NCI-H1105 treated with DMSO at 0.1 percent for 48 hours (cell line): ENCODE measurements at places on chromosomes 13 and 19.

GRCh38 chr13:21615427-21615826, 11.5 kb upstream of the MICU2 start:
- DNase-seq: no peak

GRCh38 chr19:2332341-2333026, 4.0 kb downstream of the SPPL2B start:
- peak; percentile 83 for DNase-seq

- DNase-seq: no peak
These were observed 713.7 kb downstream of the SLITRK1 start for GRCh38 chr13:83168590-83168989.

DNA sequence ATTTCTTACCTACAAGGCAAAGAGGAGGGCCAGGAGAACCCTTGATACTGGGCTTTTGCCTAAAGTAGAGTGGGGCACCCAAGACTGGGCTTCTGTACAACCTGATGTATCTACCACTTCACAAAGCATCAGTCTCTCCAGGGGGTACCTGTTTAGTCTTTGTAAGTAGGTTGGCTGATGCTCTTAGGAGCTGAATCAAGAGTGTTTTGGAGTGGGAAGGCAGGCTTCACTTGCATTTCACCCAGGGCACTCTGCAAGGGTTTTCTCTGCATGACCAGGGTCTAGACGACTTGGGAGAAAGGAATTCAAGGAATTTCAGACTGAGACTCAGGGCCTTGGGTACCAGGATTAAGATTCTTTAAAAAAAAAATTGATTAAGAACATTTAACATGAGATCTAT, 361.5 kb downstream of the RFC3 start:
- DNase-seq: no peak

DNA sequence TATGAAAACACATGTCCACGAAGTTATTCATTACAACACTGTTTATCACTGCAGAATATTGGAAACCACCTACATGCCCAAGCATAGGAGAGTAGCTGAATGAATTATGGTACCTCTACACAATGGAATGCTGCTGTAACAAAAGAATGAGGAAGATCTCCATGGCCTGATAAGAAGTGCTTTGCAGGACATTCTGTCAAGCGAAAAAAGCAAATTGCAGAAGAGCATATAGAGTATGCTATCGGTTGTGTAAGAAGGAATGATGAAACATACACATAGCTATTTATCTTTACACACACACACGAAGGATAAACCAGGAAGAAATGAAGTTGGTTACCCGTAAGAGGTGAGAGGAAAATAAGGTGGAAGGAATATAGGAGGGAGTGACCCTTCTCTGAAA, 37.5 kb upstream of the CEACAM20 start:
- DNase-seq: no peak

DNA sequence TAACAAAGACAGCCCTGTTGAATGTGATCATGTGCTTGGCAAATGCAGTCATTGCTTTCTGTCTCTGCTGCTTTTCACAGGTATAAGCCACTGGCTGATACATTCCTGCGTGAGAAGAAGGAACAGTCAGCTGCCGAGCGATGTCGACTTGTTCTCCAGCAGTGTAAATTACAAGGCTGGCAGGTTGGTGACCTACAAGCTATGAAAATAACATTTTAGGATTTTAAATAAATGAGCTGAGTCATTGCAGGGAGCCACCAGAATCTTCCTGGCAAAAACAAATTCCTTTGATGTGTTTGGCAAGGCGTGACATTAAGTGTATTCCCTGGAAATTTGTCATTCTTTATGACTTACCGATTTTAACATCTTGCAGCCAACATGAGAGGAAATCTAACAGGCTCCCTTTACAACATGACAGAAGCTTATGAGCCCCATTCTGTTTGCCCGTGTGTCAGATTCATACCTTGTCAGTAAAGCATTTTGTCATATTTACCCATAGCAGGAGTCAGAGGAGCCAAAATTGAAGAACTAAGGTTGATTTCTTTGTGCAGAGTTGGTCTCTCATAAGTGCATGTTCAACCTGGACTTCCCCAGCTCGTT, 471.4 kb downstream of the MYO16 start:
- no peak for DNase-seq

DNA sequence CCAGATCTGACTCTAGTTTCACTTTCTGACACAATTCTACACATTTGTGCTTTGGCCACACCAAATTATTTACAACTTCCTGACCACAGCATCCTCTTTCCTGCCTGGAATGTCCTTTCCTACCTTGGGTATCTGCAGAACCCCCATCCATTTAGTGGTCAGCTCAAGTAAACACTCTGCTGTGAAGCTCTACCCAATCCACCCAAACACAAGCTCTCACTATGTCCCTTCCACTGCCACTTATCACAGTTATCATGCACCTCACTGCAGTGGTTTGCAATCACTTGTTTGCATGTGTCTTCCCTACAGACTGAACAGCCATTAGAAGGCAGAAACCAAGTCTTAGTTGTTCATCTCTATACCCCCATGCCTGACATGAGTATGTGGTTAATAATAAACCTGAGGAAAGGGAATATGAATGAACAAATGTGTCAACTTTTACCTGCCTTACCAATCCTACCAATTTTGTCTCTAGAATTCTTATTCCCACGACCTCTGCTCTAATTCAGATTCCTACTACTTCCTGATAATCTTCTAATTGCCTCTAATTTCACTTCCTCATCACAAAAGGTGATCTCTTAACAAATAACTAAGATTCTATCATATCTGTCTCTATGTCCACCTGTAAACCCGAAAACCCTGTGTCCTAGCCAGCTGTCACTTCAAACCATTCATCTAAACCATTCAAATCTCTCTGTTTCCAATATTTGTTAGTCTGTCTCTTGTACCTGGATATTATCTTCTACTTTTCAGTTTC, 25.1 kb downstream of the LNX2 start:
- DNase-seq: no peak

DNA sequence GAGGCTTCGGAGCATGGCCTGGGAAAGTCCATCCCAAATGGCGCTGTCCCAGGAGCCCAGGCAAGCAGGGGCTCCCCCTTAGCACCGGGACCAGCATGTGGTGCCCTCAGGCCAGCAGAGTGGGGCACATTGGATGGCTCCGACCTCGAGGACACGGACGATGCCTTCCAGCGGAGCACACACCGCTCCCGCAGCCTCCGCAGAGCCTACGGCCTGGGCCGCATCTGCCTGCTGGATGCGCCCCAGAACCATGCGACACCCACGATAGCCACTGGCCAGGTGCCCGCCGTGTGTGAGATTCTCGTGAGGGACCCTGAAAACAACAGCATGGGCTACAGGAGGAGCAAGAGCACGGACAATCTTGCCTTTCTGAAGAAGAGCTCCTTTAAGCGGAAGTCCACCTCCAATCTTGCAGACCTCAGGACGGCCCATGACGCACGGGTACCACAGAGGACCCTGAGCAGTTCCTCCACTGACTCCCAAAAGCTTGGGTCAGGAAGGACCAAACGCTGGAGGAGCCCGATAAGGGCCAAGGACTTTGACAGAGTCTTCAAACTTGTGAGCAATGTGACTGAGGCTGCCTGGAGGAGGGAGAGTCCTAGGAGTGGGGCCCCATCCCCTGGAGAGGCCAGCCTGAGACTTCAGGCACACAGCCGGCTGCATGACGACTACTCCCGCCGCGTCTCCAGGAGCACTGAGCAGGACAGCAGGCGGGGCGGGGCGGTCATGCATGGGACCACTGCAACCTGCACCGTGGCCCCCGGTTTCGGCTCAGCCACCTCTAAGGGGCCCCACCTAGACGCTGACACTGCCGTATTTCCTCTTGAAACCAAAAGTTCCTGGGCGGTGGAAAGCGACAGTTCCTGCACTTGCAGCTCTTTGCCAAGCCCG, 63.1 kb downstream of the SPATA13 start:
- DNase-seq: no peak

GRCh38 chr13:73140801-73141200, 82.0 kb downstream of the KLF5 start:
- DNase-seq: no peak

DNA sequence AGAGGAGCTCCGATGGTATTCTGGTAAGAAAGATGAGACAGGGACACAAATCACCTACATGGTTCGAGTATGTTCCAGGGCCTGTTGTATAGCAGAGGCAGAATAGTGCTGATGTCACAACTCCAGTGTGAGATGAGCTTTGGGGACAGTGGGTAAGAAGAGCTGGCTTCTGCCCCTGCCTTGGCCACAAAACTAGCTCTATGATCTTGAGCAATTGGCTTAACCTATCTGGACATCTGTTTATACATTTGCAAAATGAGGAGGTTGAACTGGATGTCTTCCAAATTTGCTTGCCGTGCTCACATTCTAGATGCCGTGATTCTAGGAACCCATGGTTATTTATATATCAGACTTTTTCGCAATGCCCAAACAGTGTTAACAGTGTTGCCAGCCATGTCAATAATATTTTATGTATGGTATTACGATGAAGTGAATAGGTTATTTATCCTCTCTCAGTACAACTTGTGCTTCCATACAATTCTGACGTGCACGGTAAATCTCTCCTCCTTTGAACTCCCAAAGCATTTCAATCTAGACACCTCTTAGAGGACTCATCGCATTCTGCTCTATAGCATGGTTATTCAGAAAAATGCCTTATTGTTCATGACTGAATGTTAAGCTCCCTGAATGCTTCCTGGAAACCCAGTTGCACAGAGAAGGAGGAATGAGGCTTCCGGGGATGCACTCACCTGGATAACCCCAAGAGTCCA, 316.0 kb downstream of the FOXO1 start:
- no peak for DNase-seq

- no peak for DNase-seq
These were observed 145.9 kb downstream of the OLFM4 start for GRCh38 chr13:53174545-53174944.

DNA sequence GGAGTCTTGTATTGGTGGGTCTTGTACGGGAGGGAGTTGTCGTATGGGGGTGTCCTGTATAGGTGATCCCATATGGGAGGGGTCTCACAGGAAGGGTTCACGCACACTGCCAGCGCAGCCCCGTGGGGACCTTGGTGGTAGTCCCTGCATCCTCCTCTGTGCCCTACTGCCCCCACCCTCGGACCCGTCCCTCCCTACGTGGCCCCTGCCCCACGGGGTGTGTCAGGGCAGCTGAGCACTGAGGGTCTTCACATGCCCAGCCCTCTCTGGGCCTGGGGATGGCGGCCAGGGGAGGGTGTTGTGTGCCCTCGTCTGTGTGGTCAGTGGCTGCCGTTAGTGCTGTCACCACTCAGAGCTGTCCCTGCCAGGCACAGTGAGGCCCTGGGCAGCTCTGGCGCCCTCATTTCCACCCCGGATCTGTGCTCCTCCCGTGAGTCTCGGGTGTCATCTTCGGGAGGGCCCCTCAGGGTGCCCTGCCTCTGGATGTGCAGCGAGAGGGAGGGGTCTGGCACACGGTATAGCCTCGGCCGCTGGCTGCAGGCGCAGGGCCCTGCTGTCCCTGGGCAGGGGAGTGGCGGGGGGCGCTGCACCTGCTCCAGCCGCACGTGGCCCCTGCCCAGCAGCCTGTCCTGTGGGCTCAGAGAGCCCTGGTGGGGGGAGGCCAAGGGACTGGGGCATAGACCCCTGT, 16.0 kb upstream of the GNA15 start:
- no peak for DNase-seq

GRCh38 chr13:80083853-80084676, 256.9 kb downstream of the SPRY2 start:
- peak; percentile 68 for DNase-seq

DNA sequence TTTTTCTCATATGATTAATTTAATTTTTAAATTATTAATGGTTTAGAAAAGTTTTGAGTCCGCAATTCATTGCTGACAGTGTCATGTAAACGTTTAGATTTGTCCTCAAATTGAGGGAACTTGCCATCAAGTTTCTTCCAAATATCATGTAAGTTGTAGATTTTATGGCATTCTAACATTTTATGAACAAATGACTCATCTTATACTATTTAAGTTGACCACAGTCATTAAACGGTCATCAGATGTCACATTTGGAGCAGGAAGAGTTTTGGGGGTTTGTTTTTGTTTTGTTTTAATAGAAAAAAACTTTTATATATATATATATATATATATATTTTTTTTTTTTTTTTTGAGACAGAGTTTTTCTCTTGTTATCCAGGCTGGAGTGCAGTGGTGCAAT, 4.3 kb downstream of the ZNF114 start:
- no peak for DNase-seq

- no peak for DNase-seq
These were observed 109.8 kb downstream of the KL start for GRCh38 chr13:33125821-33126570.

- no peak for DNase-seq
These were observed 60.2 kb downstream of the ZNF823 start for GRCh38 chr19:11678504-11678903.

DNA sequence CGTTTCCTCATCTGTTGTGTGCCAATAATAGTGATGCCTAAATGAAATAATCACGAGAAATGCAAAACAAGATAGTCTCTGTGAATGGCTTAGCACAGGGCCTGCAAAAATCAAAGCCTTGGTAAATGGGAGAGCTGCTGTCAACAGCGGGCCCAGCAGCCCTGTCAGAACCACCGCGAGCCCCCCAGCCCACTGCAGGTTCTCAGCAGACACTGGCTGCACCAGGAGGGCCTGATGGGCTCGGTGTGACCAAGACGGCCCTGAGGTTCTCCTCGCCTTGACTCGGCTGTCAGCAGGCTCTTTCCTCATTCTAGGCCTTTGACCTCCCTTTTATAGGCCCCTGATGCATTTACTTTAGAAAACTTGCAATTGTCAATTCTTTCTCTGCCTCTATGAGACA, 90.9 kb upstream of the GPR183 start:
- DNase-seq: no peak

DNA sequence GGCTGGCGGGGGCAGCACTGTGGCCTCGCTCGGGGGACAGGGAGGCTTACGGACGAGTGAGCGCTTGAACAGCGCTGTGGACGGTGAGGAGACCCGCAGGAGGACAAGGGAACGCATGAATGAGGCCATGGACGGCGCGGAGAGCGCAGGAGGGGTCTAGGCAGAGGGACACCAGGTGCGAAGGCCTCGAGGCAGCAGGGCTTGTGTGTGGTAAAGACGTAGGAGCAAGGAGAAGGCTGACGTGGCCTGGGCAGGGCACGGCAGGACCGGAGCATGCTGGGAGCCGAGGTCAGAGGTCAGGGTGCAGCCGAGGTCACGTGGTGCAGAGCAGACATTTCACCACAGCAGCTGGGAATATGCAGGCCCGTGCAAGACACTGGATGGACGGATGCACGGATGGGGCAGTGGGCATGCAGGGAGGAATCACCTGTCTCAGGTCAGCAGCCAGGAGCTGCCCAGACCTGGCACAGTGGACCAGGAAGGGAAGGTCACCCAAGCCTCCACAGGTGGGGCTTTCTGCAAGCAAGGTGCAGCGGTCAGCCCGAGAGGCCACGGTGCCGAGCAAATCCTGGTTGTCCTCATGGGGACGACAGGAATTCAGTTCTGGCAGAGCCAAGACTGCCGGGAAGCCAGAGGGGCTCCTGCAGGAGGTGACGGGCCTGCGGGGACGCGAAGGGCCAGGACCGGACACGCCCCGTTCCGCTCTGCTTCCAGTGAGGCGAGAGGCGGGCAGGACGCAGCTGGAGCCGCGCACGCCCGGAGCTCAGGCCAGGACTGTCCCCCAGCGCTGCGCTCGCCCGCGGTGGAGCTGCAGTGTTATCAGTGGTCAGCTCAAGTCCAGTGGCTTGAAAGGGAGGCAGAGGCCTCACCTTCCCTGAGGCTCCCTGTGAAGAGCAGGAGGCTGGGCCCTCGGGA, 72.2 kb downstream of the RASA3 start:
- no peak for DNase-seq
